Heart left ventricle (tissue), 16 donors: ENCODE measurements at places on chromosomes 4 and X.
A peak's percentile ranks its signal among the peaks of the same experiment; 100 is the strongest.

DNA sequence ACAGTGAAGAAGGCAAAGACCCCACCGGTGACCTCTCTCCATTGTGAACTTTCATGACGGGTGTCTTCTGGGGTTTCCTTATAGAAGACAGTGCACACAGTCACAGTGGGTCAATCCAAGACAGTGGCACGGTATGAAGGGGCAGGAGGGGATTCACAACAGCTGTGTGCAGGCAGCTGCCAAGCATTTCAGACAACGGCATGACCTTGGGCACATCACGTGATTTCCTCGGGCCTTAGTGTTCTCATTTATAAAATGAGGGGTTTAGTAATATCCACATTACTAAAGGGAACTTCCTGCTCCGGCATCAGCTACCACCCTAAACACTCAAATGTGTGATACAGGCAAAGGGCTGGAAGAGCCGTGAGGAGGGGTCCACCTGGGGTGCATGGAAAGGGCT, 42.9 kb downstream of the RBM47 start:
- DNase-seq = peak; percentile 36

DNA sequence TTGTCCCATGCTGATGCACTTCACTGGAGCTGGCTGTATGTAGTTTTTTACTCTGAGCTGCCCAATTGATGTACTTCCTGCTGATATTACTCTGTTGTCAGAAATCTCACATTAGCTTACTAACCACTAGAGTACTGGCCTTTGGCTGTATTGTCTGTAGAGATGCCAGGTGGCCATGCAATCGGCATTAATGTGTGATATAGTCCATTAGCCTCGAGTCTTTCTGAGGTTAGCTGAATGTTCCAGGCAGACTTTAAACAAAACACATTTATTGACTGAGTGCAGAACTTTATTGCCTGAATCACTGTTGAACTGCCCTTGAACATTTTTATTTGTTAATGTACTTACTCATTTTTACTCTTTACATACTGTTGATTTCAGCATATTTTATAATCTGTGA, 335.2 kb downstream of the PCDH10 start:
- DNase-seq = no peak

DNA sequence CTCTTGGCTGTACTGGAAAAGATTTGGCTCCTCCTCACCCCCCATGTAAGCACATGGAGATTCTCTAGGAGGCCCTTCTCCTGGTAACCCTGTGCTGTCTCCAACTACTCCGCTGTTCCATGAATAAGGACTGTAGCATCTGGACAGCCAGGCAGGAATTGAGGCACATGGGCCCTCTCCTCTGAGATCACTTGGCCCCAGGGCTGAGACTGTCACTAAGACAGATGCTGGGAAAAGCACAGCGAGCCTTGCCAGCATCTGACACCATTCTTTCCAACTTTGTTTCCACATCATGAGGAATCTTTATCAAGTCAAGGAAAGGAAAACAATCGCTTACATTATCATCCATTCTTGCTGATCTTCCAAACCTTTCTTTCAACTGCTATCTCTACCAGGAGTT, 222.6 kb upstream of the INTU start:
- DNase-seq = peak; percentile 23

- DNase-seq = no peak
Measured at GRCh38 chrX:47200385-47201150, 6.9 kb downstream of the UBA1 start.

DNA sequence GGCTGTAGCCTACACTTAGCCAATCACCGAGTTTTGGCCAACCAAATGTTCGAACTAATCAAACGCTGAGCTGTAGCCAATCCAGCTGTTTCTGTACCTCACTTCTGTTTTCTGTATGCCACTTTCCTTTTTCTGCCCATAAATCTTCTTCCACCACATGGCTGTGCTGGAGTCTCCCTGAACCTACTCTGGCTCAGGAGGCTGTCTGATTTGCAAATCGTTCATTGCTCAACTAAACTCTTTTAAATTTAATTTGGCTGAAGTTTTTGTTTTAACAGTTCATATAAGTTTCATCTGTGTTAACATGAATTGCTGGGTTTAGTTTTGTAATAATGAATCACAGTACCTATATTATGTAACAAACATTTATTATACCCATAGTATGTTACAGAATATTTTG, 160.7 kb upstream of the PCDH7 start:
- no peak for DNase-seq
